ENCODE measurements at places on chromosomes 1 and 21.
A peak's percentile ranks its signal among the peaks of the same experiment; 100 is the strongest.

DNA sequence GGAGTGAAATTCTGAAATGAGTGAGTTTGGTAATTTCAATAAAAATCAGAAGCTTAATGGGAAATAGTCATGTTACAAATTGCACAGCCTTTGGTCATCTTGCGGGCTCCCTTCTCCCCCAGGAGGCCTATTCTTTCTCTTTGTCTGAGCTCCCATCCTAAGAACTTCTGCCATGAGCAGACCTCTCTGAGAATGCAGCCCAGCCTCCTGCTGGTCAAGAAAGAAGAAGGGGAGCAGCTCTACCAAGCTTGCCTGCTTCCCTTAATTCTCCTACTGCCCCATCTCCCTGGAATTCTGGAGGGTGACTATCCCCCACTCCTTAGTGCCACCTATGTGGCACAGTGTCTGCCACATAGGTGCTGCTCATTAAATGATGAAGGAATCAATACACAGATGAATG is 300.7 kb upstream of the DAB1 start:
- DNase-seq, result peak; percentile 20

DNA sequence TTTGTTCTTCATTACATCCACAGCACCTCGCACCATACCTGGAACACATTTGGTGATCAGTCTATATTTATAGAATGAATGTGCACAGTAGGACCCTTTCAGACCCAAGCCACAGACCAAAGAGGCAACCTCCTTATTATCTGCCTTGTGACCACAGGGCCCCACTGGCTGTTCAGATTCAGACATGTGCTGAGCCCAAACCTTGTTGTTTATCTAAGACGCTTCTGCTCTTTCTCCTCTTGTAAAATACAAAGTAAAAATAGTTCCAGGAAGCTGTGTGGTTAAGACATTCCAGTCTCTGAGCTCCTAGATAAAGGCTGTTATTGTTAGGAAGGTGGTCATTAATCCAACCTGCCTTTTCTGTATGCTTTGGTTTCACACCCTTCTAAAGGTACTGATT is 3.6 kb upstream of the SCMH1 start:
- DNase-seq, result no peak

DNA sequence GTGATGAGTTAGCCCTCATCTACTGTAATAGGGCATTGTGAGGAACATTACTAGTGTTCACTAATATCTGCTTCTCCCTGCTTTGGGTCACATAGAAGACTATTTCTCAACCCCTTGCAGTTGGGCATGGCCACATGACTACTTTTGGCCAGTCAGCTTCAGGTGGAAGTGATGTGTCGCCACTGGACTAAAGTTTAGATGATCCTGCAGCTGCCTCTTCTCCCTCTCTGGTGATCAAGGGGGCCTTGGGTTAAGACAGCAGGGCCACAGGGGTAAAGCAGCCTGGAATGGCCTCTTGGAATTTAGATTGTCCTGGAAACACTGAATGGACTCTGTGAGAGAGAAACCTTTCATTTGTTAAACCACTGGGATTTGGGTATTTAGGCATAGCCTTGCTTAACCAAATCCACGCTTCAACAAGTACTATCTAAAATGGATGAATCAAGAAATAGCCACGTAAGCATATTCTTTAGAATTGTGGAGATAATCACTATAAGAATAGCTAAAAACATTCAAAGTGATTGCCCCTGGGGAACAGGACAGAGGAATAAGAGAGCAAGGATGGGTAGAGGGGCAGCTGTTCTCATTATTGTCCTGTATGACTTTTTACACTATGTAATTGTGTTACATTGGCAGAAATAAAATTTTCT is 41.2 kb downstream of the OPRD1 start:
- peak; percentile 36 for DNase-seq

DNA sequence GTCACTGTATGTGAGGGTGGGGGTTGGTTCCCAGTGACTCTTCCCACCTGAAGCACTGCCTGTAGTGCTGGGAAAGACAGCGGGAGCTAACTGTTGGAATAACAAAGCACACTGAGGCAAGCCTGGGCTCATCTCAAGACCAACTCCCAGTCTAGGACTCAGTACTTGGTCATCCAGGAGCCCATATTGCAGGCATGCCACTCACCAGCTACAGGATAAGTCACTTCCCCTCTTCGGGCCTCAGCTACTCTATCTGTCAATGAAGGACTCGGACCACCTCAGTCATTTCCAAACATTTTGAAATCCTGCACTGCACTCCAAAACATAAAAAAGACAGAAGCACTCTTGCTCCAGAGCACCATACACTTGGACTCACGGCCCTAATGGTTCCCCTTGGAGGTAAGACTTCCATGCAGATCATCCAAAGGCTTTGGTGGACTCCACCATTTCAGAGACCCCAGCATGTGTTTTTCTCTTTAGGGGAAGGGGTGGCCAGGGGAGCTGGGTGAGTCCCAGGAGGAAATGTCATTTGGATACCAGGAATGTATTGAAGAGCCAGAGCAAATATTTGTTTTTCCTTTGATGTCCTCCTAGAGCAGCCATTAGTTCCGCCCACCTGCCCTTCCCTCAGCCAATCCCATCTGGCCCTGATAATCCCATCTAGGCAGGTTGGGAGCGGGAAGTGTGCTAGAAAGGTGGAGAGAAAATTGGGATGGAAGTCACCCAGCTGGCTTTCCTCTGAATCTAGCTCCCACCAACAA is 3.1 kb downstream of the NUAK2 start:
- peak; percentile 59 for DNase-seq

- DNase-seq, result no peak
Measured at GRCh38 chr1:170617591-170618330, 46.2 kb upstream of the PRRX1 start.

GRCh38 chr1:229368347-229368746 is 25.5 kb upstream of the CCSAP start:
- DNase-seq, result no peak

- peak; percentile 91 for DNase-seq
Measured at GRCh38 chr1:84620720-84621313, 46.6 kb upstream of the CTBS start.

DNA sequence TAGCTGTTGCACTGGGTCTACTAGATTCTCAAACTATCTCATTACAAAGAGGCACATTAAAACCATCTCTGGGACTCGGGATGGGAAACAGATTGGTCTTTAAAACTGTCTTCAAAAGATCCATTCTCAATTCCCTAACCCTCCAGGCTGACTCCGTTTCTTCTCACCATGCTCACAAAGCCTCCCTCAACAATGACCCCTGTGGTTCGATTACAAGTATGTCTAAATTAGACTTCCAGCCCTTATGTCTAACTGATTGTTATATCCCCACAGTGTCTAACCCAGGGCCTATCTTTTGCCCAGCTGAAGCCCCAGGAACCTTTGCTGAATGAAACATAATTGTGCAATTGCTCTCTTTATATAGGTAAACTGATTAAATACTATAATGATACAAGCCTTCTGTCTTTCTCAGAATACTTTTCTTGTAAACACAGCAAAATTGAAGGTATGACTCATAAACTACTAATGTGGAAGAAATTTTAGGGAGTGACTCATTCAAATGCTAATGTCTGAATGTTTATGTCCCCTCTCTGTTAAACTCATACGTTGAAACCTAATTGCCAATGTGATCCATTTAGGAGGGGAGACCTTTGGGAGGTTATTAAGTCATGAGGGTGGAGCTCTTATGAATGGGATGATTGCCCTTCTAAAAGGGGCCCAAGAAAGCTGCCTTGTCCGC is 65.6 kb upstream of the DAB1 start:
- DNase-seq, result peak; percentile 8

- DNase-seq, result no peak
Measured at GRCh38 chr21:28196981-28197380, 795.7 kb downstream of the LTN1 start.

- DNase-seq, result no peak
Measured at GRCh38 chr1:25989440-25990234, 8.2 kb downstream of the PAFAH2 start.

GRCh38 chr21:42220138-42220701 is 1.3 kb downstream of the ABCG1 start:
- peak; percentile 72 for DNase-seq

DNA sequence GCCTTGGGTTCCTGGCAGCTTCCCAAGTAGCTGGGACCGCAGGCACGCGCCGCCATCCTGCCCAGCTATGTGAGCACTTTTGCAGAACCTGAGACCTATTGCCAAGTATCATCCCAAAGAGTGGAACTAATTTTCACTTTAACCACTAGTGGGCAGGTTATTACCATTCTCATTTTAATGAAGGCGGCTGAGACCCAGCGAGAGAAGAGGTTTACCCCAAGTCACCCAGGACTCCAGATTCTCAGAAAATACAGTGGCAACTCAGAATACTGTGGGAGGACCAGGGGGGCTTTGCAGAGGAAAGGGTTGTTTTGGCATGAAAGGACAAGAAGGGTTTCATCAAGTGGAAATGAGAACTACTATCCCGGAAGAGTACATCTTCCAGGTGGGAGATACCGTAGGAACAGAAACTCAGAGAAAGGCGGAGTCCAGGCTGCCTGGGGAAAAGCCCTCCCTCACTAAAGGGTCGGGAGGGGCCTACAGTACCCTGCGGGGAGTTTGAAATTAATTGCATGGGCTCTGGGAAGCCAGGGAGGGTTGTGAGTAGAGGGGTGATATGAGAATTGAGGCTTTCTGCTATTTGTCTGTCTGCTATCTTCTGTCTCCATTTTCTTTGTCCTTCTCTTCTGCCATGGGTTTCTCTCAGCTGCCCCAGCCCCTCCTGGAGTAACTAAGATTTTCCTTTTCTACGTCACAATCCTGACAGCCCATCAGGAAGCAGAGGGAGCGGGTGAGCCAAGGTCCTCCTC is 7.2 kb upstream of the SEMA4A start:
- peak; percentile 68 for DNase-seq

- no peak for DNase-seq
Measured at GRCh38 chr1:164725401-164725800, 166.4 kb downstream of the PBX1 start.

- DNase-seq, result peak; percentile 50
Measured at GRCh38 chr21:39529026-39529425, 77.3 kb downstream of the SH3BGR start.

DNA sequence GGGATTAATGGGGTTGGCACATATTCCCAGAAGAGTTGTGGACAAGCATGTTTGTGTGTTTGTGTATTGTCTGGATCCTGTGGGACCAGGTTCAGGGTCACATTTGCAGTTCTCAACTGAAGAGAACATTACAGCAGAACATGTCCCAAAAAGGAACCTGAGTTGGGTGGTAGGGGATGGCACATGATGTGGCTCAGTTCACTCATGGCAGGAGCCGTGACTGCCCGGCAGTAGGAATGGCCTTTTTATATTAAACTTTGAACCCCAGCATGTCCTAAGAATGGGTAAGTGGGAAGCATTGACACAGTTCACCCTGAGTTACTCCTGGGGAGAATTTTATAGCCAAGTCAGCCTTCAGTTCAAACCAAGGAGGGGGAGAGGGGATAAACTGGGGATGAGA is 41.3 kb downstream of the CXADR start:
- DNase-seq, result no peak

DNA sequence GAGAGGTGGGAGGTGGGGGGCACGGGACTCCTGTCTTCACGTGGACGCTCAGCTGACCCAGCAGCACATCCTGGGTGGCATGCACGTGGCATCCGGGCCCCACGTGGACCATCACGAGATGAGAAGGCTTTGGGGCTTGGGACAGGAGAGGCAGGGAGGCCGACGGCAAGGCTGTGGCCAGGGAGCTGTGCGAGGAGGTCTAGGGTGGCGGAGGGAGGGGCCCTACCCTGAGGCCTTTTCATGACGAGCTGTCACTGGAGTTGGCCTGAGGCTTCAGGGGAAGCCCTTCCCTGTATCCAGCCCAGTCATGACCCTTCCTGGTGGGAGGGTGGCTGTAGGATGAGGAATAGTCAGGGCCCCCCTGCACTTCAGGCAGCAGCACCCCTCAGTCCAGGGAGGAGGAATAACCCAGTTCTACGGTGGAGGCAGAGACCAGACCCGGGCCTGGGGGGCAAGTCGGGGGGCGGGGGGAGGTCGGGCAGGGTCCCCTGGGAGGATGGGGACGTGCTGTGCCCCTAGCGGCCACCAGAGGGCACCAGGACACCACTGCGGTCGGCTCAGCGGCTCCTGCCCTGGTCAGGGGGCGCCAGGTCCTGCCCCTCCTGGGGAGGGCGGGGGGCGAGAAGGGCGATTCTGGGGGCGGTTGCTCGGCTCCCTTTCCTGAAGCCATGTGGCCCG is 2.0 kb upstream of the PERM1 start:
- DNase-seq, result peak; percentile 72

DNA sequence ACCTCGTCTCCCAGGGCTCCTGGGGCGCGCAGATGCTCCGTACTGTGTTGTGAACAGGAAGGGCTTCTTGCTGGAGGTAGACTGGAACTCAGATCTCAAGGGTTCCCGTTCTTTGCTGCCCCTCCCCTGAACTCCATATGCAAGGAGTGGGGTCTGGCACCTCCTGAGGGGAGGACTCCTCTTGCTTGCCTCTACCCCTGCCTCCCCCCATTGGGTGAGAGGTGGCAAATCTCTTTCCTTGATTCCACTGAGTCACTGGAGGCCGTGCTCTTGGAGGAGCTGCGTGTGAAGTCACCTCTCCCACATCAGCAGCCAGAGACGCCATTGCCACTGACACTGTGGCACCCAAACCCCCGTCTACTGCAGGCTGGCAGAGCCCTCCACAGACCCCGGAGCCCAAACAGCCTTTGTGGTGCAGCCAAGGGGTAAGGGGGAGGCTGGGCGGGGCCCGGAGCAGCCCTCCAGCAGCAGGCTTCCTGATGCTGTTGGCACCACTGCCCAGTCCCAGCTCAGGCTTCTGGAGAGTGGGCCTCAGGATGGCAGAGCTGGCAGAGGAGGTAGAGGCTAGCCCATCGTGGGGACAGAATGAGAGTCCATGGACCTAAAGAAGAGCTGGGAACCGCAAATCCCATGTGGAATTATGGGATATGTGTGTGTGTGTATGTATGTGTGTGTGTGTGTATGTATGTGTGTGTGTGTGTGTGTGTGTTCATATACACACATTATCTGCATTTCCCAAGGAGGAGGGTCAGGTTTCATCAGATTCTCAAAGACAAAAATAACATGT is 104.9 kb upstream of the RUNX3 start:
- no peak for DNase-seq

- DNase-seq, result peak; percentile 55
Measured at GRCh38 chr1:53552146-53552861, 93.1 kb downstream of the DMRTB1 start.

- DNase-seq, result peak; percentile 80
Measured at GRCh38 chr1:164320790-164321731, 237.9 kb upstream of the PBX1 start.

GRCh38 chr21:29372063-29372802 is 73.5 kb downstream of the BACH1 start:
- peak; percentile 81 for DNase-seq

GRCh38 chr1:79745929-79746328 is 739.4 kb upstream of the ADGRL4 start:
- no peak for DNase-seq

DNA sequence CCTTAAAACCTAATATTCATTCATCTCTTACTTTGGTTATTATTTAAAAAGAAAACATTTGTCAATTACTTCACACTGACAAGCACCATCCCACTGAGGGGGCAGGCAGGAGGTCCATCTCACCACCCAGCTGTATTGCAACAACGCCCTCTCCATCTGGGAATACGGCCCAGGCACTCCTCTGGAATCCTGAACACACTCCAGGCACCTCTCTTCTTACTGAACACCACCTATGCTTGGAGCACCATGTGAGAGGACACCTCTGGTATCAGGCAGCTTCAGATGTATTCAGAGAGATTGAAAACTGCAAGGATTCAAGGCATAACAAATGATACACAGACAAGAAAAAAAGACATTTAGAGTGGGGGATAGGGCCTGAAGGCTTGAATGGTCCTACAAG is 147.1 kb downstream of the CACNA1E start:
- no peak for DNase-seq

- DNase-seq, result no peak
Measured at GRCh38 chr1:168050307-168050706, 86.4 kb downstream of the GPR161 start.

All from neural progenitor cell (in vitro differentiated cells).